ENCODE measurements at places on chromosomes 6 and 20. TPM values are rescaled to one million over a fixed set of nuclear protein-coding genes. Genes with fewer than 3 reads are reported as not detected.

TTBK1 gene
- total RNA-seq: 9.8 TPM

SYCP2 gene
- total RNA-seq: 4.1 TPM

MLN gene
- not detected for total RNA-seq

HEY2 gene
- 1.2 TPM for total RNA-seq

CLVS2 gene
- 34.2 TPM for total RNA-seq

CLIC5 gene
- total RNA-seq: 1.2 TPM

CAGE1 gene
- not detected for total RNA-seq

GPX5 gene
- not detected for total RNA-seq

PRR18 gene
- under 0.01 TPM for total RNA-seq

GLP1R gene
- total RNA-seq: 0.41 TPM

CRIP3 gene
- total RNA-seq: 4.5 TPM

SASH1 gene
- total RNA-seq: 23.2 TPM

GRCh38 chr20:62378215-62378614, 8.7 kb upstream of the RPS21 start:
- no peak for DNase-seq

GRCh38 chr6:31228476-31228875, 43.4 kb downstream of the HLA-C start:
- DNase-seq: no peak

GRCh38 chr6:106011476-106011875, 74.7 kb upstream of the PRDM1 start:
- DNase-seq: no peak

DNA sequence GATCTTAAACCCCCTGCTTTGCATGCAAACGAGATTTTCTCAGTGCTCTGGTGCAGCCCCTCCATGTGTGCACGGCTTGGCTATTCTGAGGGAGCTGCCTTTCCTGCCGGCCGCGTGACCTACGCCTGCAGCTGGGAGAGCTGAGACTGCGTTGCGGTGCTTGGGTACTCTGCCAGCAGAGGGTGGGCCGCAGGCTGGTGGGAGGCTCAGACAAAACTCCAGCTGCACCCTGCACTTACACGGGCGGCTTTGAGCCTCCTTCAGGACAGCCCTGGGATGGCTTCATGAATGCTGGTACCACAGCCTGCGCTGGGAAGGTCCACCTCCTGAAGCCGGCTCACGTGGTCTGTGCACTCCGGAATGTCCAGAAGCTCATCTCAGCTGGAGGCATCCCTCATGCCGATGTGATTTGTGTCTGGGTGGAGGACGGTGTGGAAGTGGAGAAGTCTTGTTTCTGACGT, 223.7 kb downstream of the DLL1 start:
- no peak for DNase-seq

DNA sequence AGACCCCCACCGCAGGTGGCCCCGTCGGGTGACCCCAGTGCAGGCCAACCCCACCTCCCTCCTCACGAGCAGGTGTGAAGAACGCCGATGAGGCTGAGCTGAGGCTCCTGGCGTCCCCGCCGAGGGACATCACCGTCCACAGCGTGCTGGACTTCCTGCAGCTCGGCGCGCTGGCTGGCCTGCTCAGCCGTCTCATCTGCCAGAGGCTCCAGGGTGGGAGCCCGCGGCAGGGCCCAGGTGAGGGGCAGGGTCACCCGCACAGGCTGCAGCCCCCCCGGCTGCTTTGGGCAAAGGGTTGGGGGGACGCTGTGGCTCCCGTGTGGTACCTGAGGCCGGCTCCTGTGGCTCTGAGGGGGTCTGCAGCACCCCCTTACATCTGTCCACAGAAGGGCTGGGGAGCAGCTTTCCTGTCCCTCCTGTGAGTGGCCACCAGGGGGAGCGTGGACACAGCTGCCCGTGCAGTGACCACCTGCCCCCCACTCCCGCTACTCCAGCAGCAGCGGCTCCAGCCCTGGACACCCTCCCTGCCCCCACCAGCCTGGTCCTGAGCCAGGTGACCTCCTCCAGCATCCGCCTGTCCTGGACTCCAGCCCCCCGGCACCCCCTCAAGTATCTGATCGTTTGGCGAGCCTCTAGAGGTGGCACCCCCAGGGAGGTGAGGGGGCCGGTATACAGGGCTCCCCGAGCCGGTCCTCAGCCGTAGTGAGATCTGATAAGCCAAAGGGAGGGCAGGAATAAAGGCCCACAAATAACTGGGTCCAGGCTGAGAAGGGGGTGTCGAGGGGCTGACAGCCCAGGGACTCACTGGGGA, 16.5 kb downstream of the COL20A1 start:
- DNase-seq: peak; percentile 82

GRCh38 chr6:56507517-56507916, 135.2 kb downstream of the DST start:
- DNase-seq: no peak

DNA sequence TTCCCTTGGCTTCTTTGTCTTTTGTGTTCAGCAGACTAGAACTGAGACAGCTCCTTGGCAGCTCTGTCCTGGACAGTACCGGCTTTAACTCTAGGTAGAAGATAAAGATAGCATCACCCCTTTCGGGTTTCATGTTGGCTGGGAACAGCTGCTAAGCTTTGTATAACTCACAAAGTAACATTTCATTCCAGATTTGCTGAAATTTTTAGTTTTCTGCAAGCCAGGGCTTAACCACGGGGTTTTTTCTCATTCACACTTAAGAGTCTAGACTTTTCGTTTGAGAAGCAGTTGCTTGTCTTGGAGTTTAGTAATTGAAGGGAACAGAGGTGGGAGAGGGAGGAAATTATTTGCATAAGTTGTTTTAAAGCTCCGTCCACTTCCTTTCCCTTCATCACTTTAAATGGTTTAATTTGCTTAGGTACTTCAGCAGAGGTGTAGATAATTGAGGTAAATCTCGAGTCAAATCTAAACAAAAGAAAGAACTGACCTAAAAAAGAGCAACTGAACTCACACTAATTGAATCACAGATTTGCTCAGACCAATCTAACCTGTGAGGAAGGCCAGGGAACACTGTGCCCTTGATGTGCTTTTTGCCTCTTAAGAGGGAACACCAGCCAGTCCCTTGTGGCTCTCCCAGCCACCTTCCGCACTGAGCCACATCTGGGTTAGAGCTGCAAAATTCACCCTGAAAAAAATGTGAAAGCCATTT, 48.3 kb downstream of the RREB1 start:
- no peak for DNase-seq

- DNase-seq: no peak
These were observed 53.0 kb upstream of the ADTRP start for GRCh38 chr6:11831653-11832052.

- DNase-seq: no peak
These were observed 1.1 kb upstream of the MAP3K5 start for GRCh38 chr6:136793363-136793762.

GRCh38 chr6:14804001-14804784, 441.7 kb upstream of the JARID2 start:
- no peak for DNase-seq

DNA sequence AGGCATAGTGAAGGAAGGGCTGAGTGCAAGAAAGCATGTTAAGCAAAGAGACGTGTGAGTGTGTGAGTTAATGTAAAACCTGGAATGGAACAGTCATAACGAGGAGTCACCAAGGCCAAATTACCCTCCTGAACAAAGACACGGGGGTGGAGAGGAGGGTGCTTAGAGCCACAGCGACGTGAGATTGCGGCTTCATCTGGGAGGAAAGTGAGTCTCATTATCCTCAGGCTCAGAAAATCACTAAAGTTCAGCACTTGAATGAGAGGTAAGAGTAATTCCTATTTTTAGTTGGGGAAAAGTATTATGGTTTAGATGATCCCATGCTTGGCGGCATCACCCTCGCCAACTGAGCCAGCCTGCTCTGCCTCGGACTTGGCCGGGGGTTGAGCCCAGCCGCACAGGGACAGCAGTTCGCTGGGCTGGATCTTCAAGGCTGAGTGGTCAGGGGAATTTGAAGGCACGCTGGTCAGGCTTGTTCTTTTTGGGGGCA, 136.6 kb downstream of the DTNBP1 start:
- DNase-seq: no peak

DNA sequence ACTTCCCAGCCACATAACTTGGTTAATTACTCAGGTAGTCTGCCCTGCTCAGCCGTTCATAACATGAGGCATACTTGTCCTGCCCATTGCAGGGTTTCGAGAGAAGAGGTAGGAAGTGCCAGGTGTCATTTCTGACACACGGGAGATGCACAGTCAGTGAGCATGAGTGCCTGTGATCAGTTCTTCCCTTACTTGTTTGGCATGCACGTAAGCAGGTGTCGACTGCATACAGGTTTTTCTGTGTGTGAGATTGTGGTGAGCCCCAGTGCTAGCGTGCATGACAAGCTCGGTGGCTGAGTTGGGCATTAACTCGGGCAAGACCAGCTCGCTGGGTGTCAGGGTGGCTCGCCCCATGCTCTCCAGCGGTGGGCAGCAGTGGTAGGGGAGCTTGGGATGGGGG, 51.2 kb upstream of the SLC22A1 start:
- DNase-seq: no peak

DNA sequence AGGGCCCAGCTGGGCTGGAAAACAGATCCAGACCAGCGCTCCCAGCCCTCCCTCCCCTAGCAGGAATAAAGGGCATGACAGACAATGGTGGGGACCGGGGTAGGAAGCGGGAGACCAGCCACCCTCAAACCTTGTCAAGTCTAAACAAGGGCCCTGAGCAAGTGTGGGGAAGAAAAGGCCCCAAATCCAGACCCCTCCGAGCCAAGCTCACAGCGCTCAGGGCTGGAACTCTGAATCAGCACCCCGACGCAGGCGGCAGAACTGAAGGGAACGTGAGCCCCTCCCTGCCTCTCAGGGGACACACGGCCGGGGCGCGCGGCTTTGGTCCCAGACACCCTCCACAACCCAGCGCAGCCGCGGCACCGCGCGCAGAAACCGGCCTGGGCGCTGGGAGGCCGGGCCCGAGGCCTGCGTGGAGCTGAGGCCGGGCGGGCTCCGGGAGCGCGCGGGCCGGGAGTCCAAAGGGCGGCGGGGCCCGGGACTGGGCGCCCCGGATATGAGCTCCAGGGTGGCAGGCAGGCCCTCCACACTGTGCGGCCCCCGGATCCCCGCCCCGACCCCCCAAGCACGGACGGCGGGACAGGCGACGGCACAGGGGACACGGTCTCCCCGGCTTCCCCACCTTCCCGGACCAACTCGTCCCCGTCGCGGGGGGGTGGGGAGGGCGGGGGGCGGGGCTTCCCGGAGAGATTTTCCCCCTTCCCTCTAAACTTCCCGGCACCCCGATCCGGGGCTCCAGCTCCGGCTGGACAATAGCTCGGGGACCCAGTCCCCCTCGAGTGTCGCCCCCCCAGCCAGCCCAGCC, 641 bp downstream of the TEAD3 start:
- peak; percentile 56 for DNase-seq

Data from frontal cortex (tissue), 4 donors.